ENCODE measurements at places on chromosomes 12 and 14. TPM values are rescaled to one million over a fixed set of nuclear protein-coding genes. Genes with fewer than 3 reads are reported as not detected.

The PTGER2 gene
- 8.3 TPM for total RNA-seq

The APOF gene
- total RNA-seq = not detected

The MIPOL1 gene
- 16.2 TPM for total RNA-seq

The ASB2 gene
- total RNA-seq = 14.4 TPM

The GYS2 gene
- total RNA-seq = not detected

The C12orf54 gene
- not detected for total RNA-seq

The OVCH1 gene
- 0.41 TPM for total RNA-seq

The KRT6C gene
- total RNA-seq = not detected

The ABCD2 gene
- 0.12 TPM for total RNA-seq

The GPR68 gene
- 0.64 TPM for total RNA-seq

The NEUROD4 gene
- total RNA-seq = not detected

The TAS2R7 gene
- total RNA-seq = not detected

The C1QL4 gene
- 1.1 TPM for total RNA-seq

The PTCSC3 gene
- not detected for total RNA-seq

The FRMD6 gene
- 40.8 TPM for total RNA-seq

The PPM1H gene
- total RNA-seq = 23.3 TPM

The VDR gene
- total RNA-seq = 2.7 TPM

The SLC17A8 gene
- 0.23 TPM for total RNA-seq

The TSPAN8 gene
- total RNA-seq = 23.5 TPM

The ACOT6 gene
- 0.47 TPM for total RNA-seq

The ZBTB1 gene
- total RNA-seq = 58.0 TPM

The KRT73 gene
- not detected for total RNA-seq

The FBRSL1 gene
- total RNA-seq = 18.7 TPM

The MRPL42 gene
- 53.1 TPM for total RNA-seq

The PTPRO gene
- total RNA-seq = 85.1 TPM

The MANSC1 gene
- 5.4 TPM for total RNA-seq

The NID2 gene
- total RNA-seq = 114 TPM

The PPFIA2 gene
- 10.7 TPM for total RNA-seq

The ACTR10 gene
- 46.0 TPM for total RNA-seq

The ATXN3 gene
- 34.7 TPM for total RNA-seq

The CEP290 gene
- total RNA-seq = 20.3 TPM

The TCL1B gene
- total RNA-seq = 0.23 TPM

The ARG2 gene
- total RNA-seq = 42.2 TPM

The LTB4R2 gene
- total RNA-seq = 9.1 TPM

The AMIGO2 gene
- total RNA-seq = 18.5 TPM

The PZP gene
- 1.6 TPM for total RNA-seq

Data from metanephros (tissue), 2 donors.